ENCODE measurements at places on chromosomes 12 and 14.

DNA sequence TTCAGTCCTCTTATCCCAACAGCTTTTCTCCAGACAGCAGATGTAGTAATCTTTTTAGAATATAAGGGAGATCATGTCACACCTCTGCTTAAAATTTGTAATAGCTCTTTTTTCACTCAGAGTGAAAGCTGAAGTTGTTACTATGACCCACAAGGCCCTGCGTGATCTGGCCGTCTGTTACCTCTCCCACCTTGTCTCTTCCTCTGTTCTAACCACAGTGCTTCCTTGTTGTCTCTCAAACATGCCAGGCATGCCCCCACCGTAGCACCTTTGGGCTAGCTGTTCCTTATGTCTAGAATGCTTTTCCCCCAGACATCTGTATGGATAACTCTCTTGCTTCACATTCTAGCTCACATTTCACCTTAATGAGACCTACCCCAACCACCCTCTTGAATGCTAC is 6.5 kb downstream of the NECAP1 start:
- DNase-seq: no peak

- no peak for DNase-seq
Measured at GRCh38 chr12:12718853-12719252, 1.7 kb downstream of the CDKN1B start.

DNA sequence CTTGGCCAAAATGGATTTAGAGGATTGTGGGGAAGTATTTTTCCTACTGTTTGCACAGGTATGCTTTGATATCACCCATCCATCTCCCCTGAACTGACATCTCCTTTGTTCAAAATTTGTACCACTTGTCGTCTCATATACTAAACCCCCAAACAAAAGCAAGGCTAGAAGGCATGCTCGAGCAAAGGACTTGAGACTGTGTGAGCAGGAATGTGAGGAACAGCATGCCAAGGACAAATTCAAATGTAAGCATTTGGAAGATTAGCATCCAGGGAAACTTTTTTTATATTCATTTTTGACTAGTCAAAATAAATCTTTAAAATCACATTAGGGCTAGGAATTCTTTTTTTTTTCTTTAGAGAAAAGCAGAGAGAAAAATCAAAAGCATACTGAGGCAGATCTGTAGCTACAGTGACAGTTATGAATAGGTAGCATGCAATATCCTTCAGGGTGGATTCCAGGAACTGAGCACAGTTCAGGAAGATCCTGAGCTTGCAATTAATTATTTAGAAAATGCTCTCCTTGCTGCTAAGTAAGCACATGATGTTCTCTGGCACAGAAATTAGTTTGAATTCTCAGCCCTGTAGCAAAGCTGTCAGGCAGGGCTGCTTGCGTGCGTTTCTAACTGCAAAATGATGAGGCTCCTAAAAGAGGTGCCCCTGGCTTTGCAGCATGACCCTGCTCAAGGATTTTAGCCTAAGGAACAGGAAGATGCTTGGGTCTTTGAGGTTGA is 327.7 kb downstream of the LRIG3 start:
- no peak for DNase-seq

- no peak for DNase-seq
Measured at GRCh38 chr14:57712102-57712501, 153.8 kb downstream of the SLC35F4 start.

- DNase-seq: no peak
Measured at GRCh38 chr12:11641522-11641921, 8.0 kb upstream of the ETV6 start.
